Occipital lobe (tissue), 3 donors: ENCODE measurements at places on chromosomes 6 and 20. TPM values are rescaled to one million over a fixed set of nuclear protein-coding genes. Genes with fewer than 3 reads are reported as not detected.

Gene ZNF335
- total RNA-seq = 13.9 TPM

Gene TPMT
- total RNA-seq = 7.8 TPM

Gene TRIM38
- 0.47 TPM for total RNA-seq

Gene SAMD10
- 6.4 TPM for total RNA-seq

Gene ENTPD6
- total RNA-seq = 43.7 TPM

Gene EDEM2
- 13.1 TPM for total RNA-seq

Gene ADTRP
- total RNA-seq = 2.5 TPM
